Stimulated activated CD4-positive, alpha-beta T cell treated with anti-CD3 and anti-CD28 coated beads, Interleukin-2, amount 100 ng/mL, for 4 hours (primary cell): ENCODE measurements at places on chromosomes 6 and 20.

DNA sequence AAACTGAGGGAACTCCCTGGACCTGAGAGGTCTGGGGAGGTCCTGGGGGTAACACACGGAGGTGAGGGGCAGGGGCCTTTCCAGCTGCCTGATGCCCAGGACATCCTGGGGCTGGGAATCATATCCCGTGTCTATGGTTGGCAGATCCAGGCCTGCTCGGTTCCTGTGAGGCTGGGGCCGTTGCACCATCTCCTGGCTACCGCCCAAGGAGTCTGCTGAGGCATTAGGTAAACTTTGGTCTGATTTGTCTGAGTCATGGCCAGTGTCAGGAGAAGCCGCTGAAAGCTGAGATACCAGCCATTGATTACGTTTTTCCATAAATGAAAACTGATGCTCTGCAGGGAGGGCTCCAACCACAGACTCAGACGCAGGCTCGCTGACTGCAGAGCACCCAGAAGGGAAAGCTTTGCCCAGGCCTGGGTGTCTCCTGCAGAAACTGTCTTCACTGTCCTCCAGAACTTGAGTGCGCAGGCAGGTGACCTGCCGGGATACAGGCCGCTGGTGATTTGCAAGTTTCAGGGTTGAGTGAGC is 14.2 kb downstream of the TRAF3IP2 start:
- DNase-seq = no peak

DNA sequence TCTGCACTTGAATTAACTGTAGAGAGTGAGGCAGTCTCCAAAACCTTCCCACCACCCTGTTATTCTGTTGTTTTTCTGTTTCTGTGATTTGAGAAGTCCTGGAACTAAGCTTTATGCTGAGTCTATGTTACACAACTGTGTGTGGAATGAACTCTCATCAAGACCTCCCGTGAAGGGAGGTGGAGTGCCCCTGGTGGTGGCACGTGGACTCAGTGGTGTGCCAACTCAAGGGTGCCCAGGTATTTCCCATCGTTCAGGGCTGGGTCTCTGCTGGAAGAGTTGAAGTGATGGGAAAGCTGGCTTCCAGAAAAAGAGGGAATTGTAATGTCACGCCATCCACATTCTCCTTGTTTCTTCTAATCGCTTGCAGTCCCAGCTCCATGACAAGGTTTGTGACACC is 374.2 kb downstream of the SMOC2 start:
- no peak for DNase-seq

DNA sequence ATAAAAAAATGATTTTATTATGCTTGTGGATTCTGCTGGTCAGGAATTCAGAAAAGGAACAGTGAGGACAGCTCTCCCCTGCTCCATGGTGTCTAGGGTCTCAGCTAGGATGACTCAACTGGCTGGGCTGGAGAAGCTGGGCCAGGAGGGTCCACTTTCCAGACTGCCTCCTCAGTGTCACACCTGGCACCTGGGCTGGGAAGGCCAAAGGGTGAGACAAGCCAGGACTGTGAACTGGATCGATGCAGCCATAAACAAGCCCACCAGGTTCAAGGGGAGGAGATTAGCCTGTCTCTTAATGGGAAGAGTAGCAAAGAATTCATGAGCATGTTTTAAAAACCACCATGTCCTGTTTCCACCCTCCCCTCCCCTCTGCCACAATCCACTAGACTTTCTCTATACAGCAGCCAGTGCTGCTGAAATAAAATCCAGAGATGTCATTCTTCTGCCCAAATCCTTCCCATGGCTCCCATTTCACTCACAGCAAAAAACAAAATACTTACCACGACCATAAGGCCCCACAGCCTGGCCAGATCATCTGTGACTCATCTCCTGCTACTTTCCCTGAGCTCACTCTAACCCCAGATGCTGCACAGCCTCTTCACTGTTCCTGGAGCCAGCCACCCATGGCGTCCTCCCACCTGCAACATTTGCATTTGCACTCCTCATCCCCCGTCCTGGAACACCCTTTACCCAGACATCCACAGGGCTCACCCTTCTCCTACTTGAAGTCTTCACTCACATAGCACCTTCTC is 13.8 kb downstream of the SPTLC3 start:
- DNase-seq = no peak

GRCh38 chr6:78398292-78398691 is 469.1 kb upstream of the IRAK1BP1 start:
- DNase-seq = no peak

- DNase-seq = no peak
Measured at GRCh38 chr6:134744301-134744700, 205.6 kb downstream of the ALDH8A1 start.

DNA sequence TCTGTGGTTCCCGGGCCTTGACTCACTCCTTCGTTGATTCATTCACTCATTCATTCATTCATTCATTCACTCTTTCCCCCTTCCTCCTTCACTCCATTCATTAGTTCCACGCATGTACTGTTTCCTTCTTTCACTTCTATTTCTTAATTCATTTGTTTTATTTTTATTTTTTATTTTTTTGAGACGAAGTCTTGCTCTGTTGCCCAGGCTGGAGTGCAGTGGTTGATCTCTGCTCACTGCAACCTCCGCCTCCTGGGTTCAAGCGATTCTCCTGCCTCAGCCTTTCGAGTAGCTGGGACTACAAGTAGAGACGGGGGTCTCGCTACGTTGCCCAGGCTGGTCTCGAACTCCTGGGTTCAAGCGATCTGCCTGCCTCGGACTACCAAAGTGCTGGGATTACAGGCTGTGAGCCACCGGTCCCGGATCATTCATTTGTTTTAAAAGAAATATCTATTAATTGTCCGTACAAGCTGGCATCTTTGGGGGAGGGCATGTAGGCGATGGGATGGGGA is 427 bp upstream of the NFKBIE start:
- DNase-seq = no peak

GRCh38 chr6:36478051-36478526 is 35.3 kb downstream of the KCTD20 start:
- DNase-seq = no peak

GRCh38 chr6:156694679-156695078 is 82.5 kb upstream of the ARID1B start:
- DNase-seq = no peak

GRCh38 chr6:44228836-44229235 is 5.4 kb downstream of the SLC29A1 start:
- no peak for DNase-seq

- no peak for DNase-seq
Measured at GRCh38 chr20:24488800-24489175, 19.4 kb downstream of the SYNDIG1 start.

DNA sequence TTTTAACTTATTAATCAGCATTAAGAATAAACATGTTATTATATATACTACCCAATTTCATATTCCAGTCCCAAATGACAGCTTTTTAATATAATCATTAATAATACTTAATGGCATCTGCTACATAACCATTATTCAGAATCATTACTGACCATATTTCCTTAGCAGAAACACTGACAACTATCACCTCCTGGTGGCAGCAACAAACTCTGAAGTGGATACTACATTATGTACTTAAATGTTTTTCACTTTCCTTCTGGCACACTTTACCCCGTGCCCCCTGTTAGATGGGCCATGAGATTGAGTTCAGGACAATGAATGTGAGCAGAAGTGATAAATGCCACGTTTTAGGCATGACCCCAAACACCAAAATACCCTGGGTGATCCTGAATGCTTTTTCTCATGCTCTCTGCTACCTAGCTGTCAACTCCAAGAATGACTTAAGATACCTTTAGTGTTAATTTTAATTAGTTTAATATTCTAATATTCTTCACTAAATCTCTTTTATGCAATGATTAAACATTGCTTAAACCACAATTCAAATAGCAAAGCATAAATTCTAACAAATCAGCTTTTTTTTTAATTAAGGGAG is 77.1 kb downstream of the LMBRD1 start:
- DNase-seq = no peak

DNA sequence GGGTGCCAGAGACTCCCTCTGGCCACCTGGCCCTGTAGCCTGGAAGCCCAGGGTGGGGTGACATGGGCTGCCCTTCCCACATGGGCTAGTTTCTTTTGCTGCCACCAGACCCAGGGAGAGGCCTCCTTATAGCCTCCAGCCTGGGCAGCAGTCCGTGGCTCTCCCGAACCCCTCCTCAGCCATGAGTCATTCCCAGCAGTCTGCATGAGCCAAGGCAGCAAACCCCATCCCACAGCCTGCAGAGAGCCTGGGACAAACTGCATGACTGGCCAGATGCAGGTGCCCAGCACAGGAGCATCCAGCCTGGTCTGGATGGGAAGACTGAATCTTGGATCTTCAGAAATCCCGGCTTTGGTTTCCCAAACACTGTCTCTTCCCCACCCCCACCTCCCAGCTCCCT is 75.7 kb downstream of the MRPL14 start:
- DNase-seq = no peak

GRCh38 chr6:43986177-43986825 is 141.0 kb downstream of the MRPL14 start:
- DNase-seq = no peak

DNA sequence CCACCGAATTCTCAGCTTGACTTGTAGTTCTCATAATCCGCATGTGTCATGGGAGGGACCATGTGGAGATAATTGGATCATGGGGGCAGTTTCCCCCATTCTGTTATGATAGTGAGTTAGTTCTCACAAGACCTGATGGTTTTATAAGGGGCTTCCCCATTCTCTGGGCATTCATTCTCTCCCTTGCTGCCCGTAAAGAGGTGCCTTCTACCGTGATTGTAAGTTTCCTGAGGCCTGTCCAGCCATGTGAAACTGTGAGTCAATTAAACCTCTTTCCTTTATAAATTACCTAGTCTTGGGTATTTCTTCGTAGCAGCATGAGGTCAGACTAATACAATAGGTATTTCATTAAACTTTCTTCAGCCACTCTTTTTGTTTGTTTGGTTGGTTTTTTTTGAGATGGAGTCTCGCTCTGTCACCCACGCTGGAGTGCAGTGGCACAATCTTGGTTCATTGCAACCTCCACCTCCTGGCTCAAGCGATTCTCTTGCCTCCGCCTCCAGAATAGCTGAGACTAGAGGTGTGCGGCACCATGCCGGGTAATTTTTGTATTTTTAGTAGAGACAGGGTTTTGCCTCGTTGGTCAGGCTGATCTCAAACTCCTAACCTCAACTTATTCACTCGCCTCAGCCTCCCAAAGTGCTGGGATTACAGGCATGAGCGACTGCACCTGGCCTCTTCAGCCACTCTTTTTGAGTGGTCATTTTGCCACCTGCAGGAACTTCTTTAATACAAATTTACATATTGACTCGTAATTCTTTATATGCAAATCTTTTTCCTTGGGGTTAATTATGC is 36.3 kb downstream of the GSTA2 start:
- DNase-seq = no peak
